ENCODE measurements at places on chromosomes 3 and 15.

- no peak for DNase-seq
Observed at GRCh38 chr15:89452330-89452836, 44.0 kb downstream of the RHCG start.

DNA sequence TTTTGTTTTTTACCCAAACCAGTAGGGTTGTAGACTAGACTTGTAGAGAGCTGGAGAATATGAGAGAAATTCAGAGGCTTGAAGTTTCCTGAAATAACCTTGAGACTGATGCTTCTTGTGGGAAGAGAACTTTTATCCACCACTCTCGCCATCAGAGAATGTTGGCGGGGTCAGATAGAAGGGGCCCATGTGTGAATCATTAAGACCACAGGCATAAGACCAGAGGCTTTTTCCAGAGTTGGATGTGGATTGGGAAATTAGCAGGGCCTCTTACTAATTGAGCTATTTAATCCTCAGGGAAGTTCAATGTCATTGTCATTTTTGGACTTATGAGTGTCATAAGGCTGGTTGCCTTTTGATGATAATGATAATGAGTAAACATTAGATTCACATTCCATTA is 246.9 kb upstream of the THRB start:
- no peak for DNase-seq

GRCh38 chr3:81485444-81485865 is 276.0 kb downstream of the GBE1 start:
- peak; percentile 39 for DNase-seq

DNA sequence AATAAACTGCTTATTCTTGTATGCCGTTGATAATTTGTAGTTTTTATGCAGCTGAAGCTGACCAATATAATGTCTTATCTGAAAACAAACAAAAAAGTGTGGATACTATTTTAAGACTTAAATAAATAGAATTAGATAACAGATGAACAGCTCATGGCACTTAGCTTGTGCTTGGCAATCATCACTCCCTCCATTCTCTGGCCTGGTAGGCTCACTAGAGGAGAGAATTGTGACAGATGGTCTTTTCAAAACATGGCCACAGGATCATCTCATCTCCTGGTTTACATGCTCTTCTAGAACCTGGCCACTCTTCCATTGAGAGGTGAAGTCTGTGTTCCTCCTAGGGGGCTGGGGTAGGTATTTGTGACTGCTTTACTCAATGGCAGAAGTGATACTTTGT is 58.4 kb upstream of the RBP1 start:
- DNase-seq = no peak

- DNase-seq = no peak
Observed at GRCh38 chr3:66756468-66757036, 241.6 kb upstream of the KBTBD8 start.

DNA sequence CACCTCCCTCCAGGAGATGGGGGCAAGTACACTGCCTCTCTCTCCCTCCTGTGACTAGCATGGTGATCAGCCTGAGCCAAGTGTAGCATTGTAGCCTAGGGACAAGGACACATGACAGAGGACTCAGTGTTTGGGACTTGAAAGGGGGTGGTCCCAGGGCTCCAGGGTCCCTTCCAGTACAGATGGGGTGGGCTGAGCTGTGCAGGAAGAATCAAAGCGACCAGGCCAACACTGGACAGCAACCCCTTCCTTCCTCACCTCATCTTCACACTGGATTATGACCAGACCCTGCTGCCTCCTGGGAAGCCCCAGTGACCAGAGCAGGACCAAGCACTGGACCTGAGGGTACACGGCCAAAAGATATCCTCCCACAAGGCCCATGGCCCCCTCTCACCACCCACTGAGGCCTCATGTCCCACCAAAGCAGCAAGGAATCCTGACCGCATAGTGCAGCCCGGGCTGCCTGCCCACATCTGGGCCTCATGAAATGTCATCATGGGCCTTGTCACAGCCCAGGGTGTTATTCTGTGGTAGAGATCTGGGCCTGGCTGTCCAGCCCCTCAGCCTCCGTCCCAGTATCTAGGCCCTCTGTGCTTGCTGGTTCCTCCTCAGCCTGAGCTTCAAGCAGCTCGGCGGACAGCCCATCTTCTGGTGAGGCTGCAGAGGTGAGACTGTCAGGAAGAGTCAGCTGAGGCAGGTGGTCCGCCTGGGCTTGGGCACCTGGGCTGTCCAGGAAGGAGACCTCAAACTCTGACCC is 9.5 kb downstream of the GORASP1 start:
- no peak for DNase-seq

GRCh38 chr3:125119752-125120378 is 64.1 kb upstream of the HEG1 start:
- peak; percentile 71 for DNase-seq

DNA sequence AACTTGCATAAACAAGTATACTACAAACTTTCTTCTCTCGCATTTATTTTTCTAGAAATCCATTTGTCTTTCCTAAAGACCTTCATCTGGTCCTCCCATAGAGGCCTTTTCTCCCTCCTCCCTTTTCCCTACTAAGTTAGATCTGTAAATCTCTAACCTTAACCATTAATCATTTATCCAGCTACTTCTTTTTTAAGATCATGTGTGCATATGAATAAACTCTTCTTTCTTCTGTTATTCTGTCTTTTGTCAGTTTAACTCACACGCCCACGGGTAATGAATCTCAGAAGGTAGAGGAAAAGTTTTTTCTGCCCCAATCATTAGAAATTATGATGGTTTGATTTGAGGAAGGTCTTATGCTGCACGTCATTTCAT is 48.7 kb upstream of the FHIT start:
- no peak for DNase-seq

- peak; percentile 13 for DNase-seq
Observed at GRCh38 chr3:57793737-57794187, 37.7 kb downstream of the SLMAP start.

GRCh38 chr3:153980252-153980590 is 141.0 kb upstream of the ARHGEF26 start:
- DNase-seq = no peak

DNA sequence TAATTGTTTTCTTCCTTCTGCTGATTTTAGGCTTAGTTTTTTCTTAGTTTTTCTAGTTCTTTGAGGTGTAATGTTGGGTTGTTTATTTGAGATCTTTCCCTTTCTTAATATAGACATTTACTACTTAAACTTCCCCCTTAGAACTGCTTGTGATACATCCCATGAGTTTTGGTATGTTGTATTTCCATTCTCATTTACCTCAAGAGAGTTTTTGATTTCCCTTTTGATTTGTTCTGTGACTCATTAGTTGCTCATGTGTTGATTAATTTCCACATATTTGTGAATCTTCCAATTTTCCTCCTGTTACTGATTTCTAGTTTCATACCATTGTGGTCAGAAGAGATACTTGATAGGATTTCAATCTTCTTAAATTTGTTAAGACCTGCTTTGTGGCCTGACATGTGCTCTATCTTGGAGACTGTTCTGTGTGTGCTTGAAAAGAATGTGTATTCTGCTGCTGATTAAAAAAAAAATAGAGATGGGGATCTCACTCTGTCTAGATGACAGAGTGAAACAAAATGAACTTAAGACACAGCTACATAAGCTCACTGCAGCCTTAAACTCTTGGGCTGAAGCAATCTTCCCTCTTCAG is 22.3 kb downstream of the GRM2 start:
- no peak for DNase-seq

- no peak for DNase-seq
Observed at GRCh38 chr15:51181905-51182304, 87.2 kb upstream of the TNFAIP8L3 start.

- no peak for DNase-seq
Observed at GRCh38 chr3:154766765-154767503, 313.2 kb upstream of the MME start.

DNA sequence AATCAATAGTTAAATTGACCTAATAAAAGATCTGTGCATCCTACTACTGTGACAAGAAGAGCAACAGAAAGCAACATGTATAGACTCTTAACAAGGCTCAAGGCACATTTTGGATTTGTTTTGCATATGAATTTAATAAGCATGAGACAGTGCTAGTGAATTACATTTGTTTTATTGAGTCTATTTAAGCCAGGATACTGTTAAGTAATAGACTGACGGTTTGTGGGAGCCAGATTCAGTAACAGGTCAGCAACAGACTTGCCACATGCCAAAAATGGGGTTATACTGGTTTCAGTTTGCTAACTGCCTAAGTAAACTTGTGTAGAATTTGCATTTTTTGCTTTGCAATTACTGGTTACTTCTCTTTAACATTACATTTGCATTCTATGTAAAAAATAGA is 54.0 kb downstream of the MBNL1 start:
- peak; percentile 32 for DNase-seq

GRCh38 chr15:70613271-70613670 is 150.1 kb downstream of the UACA start:
- DNase-seq = no peak

DNA sequence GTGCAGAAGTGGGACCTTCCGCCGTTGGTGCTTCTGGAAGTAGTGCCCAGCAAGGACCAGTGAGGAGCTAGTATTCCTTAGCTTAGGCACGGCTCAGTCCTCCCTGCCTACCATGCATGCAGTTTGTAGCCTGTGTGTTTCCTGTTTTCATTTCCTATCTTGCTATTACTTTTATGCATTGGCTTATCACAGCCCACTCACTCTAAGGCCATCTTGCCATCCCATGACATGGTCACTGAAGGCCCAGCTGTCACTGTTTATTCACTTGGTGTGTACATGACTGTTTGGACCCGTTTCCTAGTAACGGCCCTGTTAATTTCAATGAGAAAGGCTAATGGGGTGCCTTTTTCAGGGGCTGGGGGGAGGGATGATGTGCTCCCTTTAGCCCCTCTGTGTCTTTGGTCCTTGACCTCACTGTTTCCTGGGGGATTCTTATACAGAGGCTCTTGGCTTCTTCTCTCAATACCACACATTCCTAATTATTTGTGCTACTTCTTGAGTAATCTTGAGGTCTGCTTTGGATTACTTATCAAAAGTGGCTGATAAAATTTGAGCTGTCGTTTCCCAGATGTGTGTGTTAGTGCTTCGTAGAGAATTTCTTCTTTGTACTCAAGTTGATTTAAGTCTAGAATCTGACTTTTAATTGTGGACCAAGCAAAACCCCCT is 24.5 kb upstream of the TRAK1 start:
- DNase-seq = no peak

DNA sequence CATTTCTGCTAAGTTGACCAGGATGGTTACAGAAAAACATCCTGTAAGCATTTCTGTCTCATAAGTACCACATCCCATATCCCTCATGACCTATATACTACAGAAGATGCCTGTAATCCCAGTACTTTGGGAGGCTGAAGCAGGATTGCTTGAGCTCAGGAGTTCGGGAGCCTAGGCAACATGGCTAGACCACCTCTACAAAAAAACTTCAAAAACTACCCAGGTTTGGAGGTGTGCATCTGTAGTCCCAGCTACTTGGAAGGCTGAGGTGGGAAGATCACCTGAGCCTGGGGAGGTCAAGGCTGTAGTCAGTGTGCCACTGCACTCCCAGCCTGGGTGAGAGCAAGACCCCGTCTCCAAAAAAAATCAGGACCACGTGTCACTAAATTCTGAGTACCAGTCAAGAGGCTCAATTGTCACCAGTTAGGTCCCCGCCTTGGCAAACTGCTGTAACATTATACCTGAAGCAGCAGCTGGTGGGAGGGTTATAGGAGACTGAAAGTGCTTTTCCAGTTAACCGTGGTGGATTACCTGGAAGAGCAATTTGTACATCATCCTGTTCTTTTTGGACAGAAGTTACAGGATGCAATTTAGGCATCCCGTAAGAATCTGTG is 6.2 kb downstream of the RPL32 start:
- no peak for DNase-seq

- DNase-seq = no peak
Observed at GRCh38 chr3:8739757-8740504, 6.3 kb downstream of the CAV3 start.

DNA sequence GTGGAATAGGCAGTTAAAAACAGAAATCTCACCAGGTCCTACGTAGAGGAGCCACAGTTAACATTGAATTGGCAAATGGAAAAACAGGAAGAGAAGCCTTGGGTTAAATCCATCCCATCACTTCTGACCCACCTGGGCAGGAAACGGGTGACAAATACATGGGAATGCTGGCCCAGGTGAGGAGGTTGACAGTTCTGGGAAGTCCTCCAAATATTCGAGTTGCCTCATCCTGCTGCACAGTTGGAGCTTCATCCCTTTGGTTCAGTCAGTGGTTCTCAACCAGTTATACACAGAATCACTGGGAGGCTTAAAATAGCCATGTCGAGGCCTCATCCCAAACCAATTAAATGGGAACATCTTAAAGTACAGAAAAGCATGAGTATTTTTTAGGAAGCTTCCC is 5.3 kb downstream of the MYZAP start:
- no peak for DNase-seq

DNA sequence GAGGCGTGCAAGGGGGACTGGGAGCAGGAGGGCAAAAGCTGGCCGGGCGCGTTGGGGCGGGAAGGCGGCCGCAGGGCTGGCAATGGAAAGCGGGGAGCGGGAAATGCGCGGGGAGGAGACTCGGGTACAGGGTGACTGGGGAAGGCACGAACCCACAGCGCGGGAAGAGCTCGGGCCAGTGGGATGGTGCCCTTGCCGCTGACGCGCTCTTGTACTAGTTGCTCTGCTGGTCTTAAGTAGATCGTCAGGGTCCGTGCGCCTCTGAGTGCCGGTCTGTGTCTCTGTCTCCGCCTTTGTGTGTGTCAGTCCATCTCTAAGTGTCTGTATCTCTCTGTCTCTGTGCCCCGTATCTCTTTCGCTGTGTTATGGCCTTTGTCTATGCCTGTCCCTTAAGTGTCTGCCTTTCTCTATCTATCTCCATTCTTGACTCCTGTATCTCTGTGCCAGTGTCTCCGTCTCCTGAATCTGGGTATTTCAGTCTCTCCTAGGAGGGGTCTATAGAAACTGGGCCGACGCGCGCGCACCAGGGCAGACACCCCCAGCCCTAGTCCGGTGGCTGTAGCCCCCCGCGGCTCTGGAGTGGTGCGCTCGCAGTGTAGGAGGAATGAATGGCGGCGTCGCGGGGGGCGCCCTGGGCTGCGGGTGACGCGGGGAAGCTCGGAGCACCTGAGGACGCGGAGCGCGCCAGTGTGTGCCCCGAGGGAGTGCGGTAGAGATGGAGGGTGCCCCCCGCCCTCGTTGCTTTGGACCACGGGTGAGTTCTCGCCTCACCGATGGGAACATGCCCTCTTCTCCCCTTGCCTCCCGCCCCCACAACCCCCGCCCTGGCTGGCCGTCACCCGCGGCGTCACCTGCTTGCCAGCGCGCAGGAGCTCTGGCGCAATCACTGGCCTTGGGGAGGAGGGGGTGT is 756 bp upstream of the CAMK2N2 start:
- no peak for DNase-seq

DNA sequence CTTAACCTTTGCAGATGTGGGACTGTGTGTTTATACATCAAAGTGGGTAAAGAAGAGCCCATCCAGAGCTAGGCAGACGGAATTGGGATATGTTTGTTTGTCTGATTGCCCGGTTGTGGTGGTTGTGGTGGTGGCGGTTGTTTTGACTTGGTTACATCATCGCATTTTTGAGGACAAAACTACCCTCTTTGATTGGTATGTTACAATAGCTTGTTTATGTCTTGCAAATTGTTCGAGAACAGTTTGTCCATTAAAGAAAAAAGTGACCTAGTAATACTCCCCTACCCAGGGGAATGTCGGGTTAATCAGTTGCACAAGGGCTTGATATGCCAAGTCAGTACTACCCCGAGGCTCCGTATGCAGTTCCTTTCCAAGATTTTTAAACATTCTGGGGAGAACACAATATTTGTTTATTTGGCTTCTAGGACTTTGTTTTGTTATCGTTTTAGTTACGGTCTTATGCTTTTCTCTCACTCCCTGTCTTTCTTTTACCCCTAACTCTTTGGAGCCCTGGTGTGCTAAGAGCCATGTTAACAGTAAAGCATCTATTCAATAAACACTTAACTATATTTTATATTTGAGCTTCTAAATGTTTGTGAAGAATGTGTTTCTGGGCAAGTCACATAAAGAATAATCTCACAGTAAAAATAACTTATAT is 315.4 kb downstream of the LPP start:
- no peak for DNase-seq

Data from GM06990 (cell line).